ENCODE measurements at places on chromosomes 3 and 15. TPM values are rescaled to one million over a fixed set of nuclear protein-coding genes. Genes with fewer than 3 reads are reported as not detected.

GPR176 gene
- 1.8 TPM for total RNA-seq

- no peak for DNase-seq
These were observed 1325.0 kb upstream of the CADM2 start for GRCh38 chr3:83633758-83634157.

DNA sequence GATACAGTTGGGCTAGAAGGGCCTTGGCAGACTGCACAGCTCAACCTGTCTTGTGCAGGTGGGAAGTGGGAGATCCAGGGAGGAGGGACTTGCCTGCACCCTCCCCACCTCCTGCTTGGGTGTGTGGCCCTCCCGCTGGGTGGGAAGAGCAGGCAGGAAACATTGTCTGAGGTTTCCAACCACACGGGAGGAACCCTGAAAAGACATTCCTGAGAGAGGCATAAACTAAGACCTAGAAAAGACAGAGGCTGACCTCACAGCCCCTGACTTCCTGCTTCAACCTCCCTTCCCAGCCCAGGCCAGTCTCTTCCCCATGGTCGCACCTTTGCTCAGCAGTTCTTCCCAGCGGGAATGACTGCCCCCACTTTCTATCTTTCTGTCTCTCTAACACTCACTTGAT lies 46.3 kb upstream of the INSYN1 start:
- DNase-seq: no peak

- DNase-seq: no peak
These were observed 274.5 kb upstream of the PEX5L start for GRCh38 chr3:180311242-180311641.

SENP5 gene
- 15.8 TPM for total RNA-seq
